Mesenteric fat pad (tissue), 1 donor: ENCODE measurements at places on chromosomes 16 and 17. TPM values are rescaled to one million over a fixed set of nuclear protein-coding genes. Genes with fewer than 3 reads are reported as not detected.

The CMTM2 gene
- total RNA-seq: 1.00 TPM

The GNAO1 gene
- total RNA-seq: 3.0 TPM

The IQCK gene
- 9.7 TPM for total RNA-seq

The HP gene
- 63.2 TPM for total RNA-seq

The TNP2 gene
- total RNA-seq: not detected
